SK-MEL-5 (cell line): ENCODE measurements at places on chromosomes 1 and 21.
A peak's percentile ranks its signal among the peaks of the same experiment; 100 is the strongest.

GRCh38 chr1:24052220-24052619 is 59.7 kb downstream of the MYOM3 start:
- DNase-seq: no peak

DNA sequence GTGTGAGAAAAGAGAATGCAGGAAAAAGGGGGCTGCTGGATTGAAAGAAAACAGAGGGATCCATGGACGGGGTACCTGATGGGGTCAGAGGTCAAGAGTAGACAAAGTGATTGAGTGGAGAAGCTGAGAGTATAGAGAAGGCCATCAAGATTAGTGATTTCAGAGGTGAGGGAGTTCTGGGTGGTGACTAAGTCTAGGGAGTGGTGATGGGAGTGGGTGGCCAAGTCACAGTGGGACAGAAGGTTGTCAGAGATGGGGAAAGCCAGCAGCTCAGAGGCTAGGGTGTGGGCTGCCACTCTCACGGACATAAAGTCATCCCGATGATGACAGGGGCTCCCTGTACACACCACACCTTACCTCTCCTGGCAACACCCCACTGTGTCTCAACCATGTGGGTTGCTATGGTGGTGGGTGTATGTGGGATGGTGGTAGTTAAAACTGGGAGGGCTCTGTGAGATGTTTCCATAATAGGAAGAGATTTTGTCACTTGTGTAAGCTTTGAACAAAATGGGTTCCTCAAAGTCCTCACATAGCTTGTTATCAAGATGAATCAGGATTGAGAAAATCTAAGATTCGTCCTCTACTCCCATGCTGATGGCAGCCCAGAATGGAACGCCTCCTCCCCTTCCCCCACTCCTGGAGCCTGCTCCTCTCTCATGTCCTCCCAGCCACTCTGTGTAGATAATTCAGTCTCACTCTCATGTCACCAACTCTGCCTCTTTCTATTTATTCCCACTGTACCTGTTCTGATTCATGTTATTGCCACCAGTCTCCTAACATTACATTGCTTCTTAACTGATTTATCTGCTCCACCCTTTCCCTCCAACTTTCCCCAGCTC is 20.3 kb upstream of the CSF1 start:
- DNase-seq: no peak

GRCh38 chr1:112618114-112618720 is 724 bp downstream of the ST7L start:
- peak; percentile 14 for DNase-seq

- DNase-seq: no peak
Observed at GRCh38 chr1:93766451-93766850, 84.8 kb upstream of the BCAR3 start.

GRCh38 chr21:41037212-41037611 is 130.7 kb upstream of the BACE2 start:
- DNase-seq: no peak
